Hindlimb muscle (tissue), 1 donor: ENCODE measurements at places on chromosomes 2 and 18. TPM values are rescaled to one million over a fixed set of nuclear protein-coding genes. Genes with fewer than 3 reads are reported as not detected.

Gene CYP1B1
- 1.7 TPM for polyA plus RNA-seq

Gene RTP5
- not detected for polyA plus RNA-seq

Gene DES
- 5,382 TPM for polyA plus RNA-seq

Gene ERBB4
- polyA plus RNA-seq, result 6.4 TPM

Gene CREG2
- polyA plus RNA-seq, result 6.7 TPM

Gene CHST9
- polyA plus RNA-seq, result 0.10 TPM

Gene GKN1
- polyA plus RNA-seq, result 0.25 TPM

Gene DPP10
- polyA plus RNA-seq, result 0.15 TPM

Gene ATG4B
- polyA plus RNA-seq, result 59.6 TPM

Gene SP9
- 0.23 TPM for polyA plus RNA-seq

Gene INO80B
- 23.7 TPM for polyA plus RNA-seq

Gene DNER
- 1.1 TPM for polyA plus RNA-seq

Gene ASAP2
- polyA plus RNA-seq, result 18.8 TPM

Gene PELI1
- polyA plus RNA-seq, result 14.6 TPM

Gene SNED1
- 5.1 TPM for polyA plus RNA-seq

Gene GPR35
- polyA plus RNA-seq, result 2.5 TPM

Gene ZNF521
- 50.6 TPM for polyA plus RNA-seq

Gene PDE1A
- polyA plus RNA-seq, result 6.4 TPM

Gene LTBP1
- polyA plus RNA-seq, result 43.3 TPM

Gene TLX2
- polyA plus RNA-seq, result not detected

Gene DNAJC5G
- polyA plus RNA-seq, result 0.34 TPM

Gene CCDC178
- polyA plus RNA-seq, result 0.36 TPM

Gene MCM6
- polyA plus RNA-seq, result 19.0 TPM

Gene ZBTB7C
- polyA plus RNA-seq, result 5.8 TPM

Gene ERCC3
- polyA plus RNA-seq, result 41.8 TPM

Gene CAD
- polyA plus RNA-seq, result 28.0 TPM
